Bone marrow (tissue), 2 donors: ENCODE measurements at places on chromosomes 6 and 20.

DNA sequence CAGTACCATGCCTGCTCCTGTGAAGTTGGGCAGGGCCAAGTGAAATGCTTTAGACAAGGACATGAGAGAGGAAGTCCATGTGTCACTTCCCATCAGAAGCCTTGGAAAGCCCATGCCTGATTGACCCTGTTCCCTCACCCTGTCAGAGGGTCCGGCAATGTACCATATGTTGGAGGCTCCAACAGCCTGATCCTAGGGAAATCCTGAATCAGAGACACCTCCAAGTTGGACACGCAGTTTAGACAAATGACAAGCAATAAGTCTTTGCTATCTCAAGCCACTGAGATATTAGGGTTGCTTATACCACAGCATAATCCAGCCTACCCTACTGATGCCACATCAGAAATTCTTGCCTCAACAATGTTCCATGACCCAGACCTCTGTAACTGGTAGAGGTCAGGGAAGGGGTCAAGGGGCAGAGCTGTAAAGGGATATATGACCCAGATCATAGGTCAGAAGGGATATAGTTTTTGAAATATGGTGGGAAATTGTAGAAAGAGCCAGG, 174.8 kb downstream of the HACE1 start:
- DNase-seq, result no peak

- DNase-seq, result no peak
These were observed 39.7 kb upstream of the LRFN2 start for GRCh38 chr6:40626886-40627285.

- no peak for DNase-seq
These were observed 6.4 kb downstream of the FYN start for GRCh38 chr6:111866857-111867256.

GRCh38 chr6:158815907-158816306, 3.3 kb downstream of the EZR start:
- no peak for DNase-seq

GRCh38 chr6:82380566-82381185, 17.1 kb downstream of the TPBG start:
- no peak for DNase-seq

DNA sequence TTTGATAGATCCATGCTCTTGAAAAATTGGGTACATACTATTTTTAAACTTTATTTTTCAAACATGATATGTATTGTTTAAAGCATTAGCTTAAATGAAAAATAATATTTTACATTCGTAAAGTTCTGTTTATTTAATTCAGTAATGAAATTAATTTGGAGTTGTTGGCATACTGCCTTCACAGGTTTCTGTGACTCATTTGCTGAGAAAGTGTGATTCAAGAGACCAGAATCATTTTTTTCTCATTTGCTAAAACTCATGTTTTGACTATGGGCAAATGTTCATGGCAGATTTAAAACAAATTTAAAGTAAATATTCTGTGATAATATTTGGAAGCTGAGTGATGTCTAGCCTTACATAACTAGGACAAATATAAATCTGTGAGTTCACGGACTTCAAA, 230.4 kb downstream of the BCKDHB start:
- no peak for DNase-seq

DNA sequence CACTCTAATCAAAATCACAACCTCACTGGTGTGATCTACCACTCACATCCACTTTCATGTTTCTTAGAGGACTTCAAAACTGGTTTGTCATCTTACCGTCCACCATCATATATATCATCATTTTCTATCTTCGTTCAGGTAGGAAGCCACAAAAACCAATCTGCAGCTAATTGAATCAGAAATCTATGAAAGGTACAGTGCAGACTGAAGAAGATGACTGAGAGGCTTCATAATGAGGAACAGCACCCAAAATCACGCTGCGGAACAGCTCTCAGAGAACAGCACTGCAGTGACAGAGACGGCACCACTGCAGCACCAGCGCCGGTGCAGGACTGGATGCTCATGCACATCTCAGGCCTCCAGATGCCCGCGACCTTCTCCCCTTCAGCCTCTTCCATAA, 13.0 kb downstream of the GMDS start:
- no peak for DNase-seq

GRCh38 chr6:170259278-170259677, 31.6 kb downstream of the DLL1 start:
- DNase-seq, result no peak

- DNase-seq, result no peak
These were observed 165.6 kb downstream of the FOXA2 start for GRCh38 chr20:22418738-22419137.

DNA sequence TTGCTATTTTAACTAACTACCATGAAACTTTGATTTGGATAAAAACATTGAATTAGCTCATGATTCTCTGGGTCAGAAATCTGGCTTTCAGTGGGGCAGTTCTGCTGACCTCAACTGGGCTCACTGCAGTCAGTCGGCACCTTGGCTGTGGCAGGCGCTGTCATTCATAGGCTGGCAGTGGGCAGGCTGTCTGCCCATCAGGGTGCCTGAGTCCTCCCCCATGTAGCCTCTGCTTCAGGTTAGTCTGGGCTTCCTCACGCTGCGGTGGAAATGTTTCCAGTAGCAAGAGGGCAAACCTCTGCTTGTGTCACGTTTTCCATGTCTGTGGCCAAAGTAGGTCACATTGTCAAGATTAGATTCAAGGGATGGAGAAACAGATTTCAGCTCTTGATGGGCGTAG, 251.0 kb upstream of the TCF21 start:
- no peak for DNase-seq

DNA sequence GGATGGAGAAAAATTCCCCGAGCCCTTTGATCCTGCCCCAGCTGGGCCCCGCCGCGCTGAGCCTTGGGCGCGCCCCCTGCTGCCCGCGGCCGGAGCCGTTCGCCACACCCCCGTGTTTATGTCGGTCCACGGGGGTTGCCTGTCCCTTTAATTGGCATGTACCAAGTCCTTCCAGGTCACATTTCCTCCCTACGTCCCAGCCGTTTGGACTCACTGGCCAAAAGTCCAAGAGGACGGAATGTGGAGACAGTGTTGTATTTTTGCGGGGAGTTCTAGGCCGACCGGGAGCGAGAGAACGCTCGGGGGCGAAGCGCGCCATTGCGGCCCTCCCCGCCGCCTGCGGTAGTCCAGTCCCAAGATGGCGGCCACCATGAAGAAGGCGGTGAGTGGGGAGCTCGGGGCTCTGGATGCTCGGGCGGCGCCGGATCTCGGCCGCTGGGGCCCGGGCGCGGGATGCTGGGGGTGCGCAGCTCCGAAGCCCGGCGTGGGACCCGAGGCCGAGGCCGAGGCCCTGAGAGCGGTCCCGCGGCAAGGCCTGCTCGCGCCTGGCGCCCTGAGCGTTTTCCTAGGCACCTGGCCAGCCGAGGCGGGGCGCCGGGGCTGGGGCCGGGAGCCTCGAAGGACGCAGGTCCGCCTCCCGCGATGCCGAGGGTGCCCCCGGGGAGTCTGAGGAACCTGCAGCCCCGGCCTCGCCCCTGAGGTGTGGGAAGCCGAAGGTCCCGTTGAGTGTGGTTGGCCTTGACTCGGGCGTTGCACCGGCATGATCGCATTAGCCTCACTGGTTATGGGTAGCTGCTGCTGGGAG, at the start of gene PFDN4:
TSS of gene PFDN4 (plus strand) at position 345 of the 805 bp plus-strand sequence. CDS start at position 359, 14 bp downstream.
- DNase-seq, result peak; percentile 72

GRCh38 chr6:53100561-53100960, 35.4 kb downstream of the FBXO9 start:
- DNase-seq, result no peak

DNA sequence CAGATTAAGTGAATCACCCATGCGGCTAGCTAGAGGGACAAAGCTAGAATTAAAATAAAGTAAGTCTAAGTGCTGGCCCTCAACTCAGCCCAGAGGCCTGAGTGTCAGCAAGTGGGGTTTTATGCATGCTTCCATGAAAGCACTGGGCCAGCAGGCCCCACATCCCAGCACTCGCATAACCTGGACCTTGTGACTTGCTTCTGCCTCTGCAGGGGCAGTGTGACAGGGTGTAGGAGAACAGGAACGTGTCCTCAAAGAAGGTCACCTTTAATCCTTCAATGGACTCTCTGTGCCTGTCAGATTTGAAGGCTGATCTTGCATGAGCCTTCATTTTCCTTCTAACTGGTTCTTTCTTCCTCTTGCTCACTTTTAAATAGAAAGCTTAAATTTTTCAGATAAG, 183.4 kb downstream of the ALDH8A1 start:
- DNase-seq, result no peak

- DNase-seq, result no peak
These were observed 52.6 kb upstream of the CEP162 start for GRCh38 chr6:84280030-84280429.
